Right ventricle myocardium inferior (tissue), 1 donor: ENCODE measurements at places on chromosomes 12 and 14. TPM values are rescaled to one million over a fixed set of nuclear protein-coding genes. Genes with fewer than 3 reads are reported as not detected.

SMCO2 gene
- total RNA-seq: not detected

SIX6 gene
- not detected for total RNA-seq

KRT3 gene
- not detected for total RNA-seq

KIF21A gene
- total RNA-seq: 57.9 TPM

ALDH1L2 gene
- 2.7 TPM for total RNA-seq
